ENCODE measurements at places on chromosomes 3 and 15.

- DNase-seq, result peak; percentile 9
Measured at GRCh38 chr3:131326307-131326706, 55.3 kb upstream of the NUDT16 start.

DNA sequence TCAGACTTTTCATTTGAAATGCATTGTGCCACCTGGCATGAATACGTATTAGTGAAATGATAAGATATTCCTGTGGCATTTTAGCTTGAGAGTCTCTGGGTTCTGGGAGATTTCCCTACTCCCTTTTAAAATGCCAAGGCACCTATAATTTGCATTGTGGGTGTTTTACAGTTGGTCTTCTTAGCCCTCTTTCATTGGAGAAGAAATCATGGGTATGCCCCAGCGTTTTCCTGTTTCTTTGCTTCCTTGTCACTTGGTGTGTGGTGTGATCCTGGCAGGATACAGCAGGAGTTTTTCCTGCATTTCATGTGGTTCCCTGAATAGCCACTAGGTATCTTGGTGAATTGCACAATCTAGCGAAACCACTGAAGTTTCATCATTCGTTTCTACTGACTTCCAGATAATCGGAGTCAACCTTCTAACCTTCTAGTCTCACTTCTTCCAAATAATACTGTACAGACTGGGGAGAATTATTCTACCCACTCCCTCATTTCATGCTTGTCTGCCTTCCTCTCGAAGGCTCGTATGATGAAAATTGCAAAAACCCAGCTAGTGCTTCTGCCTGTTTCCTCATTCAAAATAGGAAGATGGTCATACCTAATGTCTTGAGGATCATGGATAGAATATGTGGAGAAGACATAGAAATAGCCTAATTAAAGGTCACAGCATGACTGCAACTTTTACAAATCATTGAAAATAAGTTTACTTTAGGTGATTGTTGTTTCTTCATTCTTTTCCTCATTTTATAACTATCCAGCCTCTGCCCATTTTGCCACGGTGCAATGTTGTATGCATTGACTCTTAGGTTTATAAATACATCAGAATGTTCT lies 2.6 kb downstream of the BHLHE40 start:
- DNase-seq, result peak; percentile 91

GRCh38 chr15:38171973-38172372 lies 80.7 kb upstream of the SPRED1 start:
- DNase-seq, result no peak

- no peak for DNase-seq
Measured at GRCh38 chr15:81784751-81785150, 261.1 kb downstream of the MEX3B start.

DNA sequence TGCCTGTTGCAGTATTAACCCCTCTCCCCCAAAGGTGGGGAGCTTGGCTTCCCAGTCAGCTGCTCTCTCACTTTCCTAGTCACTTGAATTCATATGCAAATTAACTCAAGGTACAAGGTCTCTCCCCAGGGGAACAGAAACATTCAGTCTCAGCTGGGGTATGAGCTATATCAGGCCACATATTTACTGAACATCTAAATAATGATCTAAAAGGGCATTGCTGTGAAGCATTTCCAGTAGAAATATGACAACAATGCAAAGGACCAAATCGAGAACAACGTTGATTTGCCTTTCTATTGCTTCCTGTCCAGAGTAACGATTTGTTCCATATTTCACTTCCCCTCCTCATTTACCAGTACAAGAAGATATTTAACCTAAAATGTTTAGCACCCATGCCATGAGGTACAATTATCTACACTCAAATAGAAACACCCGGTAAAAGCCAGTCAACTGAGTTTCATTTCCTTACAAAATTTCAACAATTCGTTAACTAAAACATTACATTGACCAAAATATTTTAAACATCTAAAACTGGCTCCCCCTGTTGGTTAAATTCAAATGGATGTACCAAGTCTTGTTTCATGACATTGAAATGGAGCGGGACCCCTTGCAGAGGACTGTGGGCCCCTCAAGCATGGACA lies 36.5 kb upstream of the KLHL6 start:
- DNase-seq, result peak; percentile 23

DNA sequence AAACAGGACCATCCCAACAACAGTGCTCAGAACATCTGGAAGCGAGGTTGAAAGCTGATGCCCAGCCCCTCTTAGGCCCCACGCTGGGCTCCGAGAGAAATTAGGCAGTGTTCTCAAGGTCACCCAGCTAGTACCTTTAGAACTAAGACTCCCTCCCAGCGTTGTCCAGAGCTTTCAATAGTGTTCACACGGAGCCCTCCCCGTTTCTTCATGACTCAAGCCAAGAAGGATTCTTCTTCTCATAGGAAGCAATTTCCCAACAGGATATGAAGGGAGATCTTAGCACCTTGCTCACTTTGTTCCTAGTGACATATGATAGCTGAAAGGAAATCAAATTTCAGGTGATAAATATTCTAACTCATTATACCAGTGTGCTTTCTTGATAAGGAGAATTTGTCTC lies 244.2 kb upstream of the ST8SIA2 start:
- no peak for DNase-seq
